Right lobe of liver (tissue), 6 donors: ENCODE measurements at places on chromosomes 16 and 17. TPM values are rescaled to one million over a fixed set of nuclear protein-coding genes. Genes with fewer than 3 reads are reported as not detected.

DNA sequence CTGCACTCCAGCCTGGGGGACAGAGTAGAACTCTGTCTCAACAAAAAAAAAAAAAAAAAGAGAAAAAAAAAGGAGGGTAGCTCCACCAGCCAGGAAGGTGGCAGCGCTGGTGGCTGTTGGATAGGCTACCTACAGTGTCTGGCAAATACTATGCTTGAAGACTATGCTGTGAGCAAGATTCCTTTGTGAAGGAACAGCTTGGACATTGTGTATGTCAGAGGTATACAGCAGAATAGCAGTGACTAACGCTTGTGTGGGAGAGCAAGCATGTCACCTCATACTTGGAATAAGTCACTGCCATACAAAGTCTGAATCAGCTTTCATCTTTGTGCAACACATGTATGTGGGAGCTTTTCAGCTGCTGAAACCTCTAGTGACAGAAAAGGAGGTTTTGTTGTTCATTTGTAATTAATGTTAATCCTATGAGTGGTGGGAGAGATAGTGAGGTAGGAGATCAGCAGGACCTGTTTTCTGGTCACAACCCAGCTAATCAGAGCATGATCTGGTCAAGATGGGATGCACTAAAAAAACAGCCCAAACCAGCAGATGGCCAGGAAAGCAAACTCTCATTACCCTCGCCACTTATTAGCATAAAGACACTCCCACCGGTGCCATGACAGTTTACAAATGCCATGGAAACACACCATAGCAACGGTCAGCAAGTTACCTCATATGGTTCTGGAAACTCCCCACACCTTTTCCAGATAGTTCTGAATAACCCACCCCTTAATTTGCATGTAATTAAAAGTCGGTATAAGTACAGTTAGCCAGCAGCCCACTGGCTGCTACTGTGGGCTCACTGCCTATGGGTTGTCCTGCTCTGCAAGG lies 6.8 kb upstream of the ITGAD start:
- DNase-seq = no peak

Gene ACSM3
- 109 TPM for total RNA-seq

DNA sequence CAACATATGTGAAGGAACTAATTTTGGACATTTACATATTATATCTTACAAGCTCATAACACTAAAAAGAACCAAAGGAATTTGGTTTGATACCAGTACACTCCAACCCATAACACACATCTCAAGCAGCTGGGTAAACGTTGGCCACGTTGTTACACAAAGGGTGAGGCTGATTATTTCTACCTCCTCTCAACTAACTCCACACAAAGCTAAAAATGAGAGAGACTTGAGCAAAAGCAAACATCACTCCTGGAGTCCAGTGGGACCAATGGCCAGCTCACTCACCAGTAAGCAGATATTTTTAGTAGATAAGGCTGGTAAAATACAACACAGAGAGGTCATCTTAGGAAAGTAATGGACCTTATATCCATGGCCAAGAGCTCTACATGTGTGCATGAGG lies 207.6 kb downstream of the MRTFB start:
- no peak for DNase-seq

Gene DUS2
- 8.2 TPM for total RNA-seq

Gene TMIGD1
- total RNA-seq = not detected

GRCh38 chr17:66313995-66314659 lies 11.7 kb downstream of the PRKCA start:
- no peak for DNase-seq

Gene GNGT2
- 1.3 TPM for total RNA-seq

GRCh38 chr16:82370282-82370681 lies 200.3 kb upstream of the MPHOSPH6 start:
- no peak for DNase-seq

Gene CHST5
- not detected for total RNA-seq

Gene EMP2
- total RNA-seq = 89.5 TPM
